Activated CD8-positive, alpha-beta T cell treated with anti-CD3 and anti-CD28 coated beads, Interleukin-2, amount 10 ng/mL, durations not matched to agents 7 days and 5 days (primary cell): ENCODE measurements at places on chromosomes 1 and 21. TPM values are rescaled to one million over a fixed set of nuclear protein-coding genes. Genes with fewer than 3 reads are reported as not detected.

The FAM78B gene
- total RNA-seq = 0.16 TPM

GRCh38 chr21:45601551-45601950, 42.0 kb upstream of the PCBP3 start:
- peaks cover 4% of the 10 kb centered on the region for H3K27me3 ChIP-seq
- DNase-seq = no peak
- H3K36me3 ChIP-seq = no peaks in the 10 kb centered on the region
- no peak overlapping the region for H3K27ac ChIP-seq
- H3K4me1 ChIP-seq = peaks cover 5% of the 10 kb centered on the region

The TRIM45 gene
- 0.44 TPM for total RNA-seq

GRCh38 chr1:156709757-156710489, 4.5 kb upstream of the CRABP2 start:
- no peaks in the 10 kb centered on the region for H3K36me3 ChIP-seq
- H3K27ac ChIP-seq = no peak overlapping the region
- no peak overlapping the region for H3K4me3 ChIP-seq
- DNase-seq = no peak

- H3K4me3 ChIP-seq = peak overlapping the region; percentile 80
- H3K36me3 ChIP-seq = no peaks in the 10 kb centered on the region
- H3K27me3 ChIP-seq = peaks cover 51% of the 10 kb centered on the region
- H3K27ac ChIP-seq = peak overlapping the region; percentile 25
- DNase-seq = no peak
These were observed 950 bp upstream of the INKA2 start for GRCh38 chr1:111739925-111740765.

- no peak for DNase-seq
- no peaks in the 10 kb centered on the region for H3K27me3 ChIP-seq
- H3K4me1 ChIP-seq = no peaks in the 10 kb centered on the region
- H3K36me3 ChIP-seq = no peaks in the 10 kb centered on the region
These were observed 62.0 kb downstream of the KCNK1 start for GRCh38 chr1:233675893-233676292.

GRCh38 chr1:24526940-24527542, 24.4 kb downstream of the RCAN3 start:
- peaks cover 21% of the 10 kb centered on the region for H3K4me1 ChIP-seq
- peaks cover 46% of the 10 kb centered on the region for H3K36me3 ChIP-seq
- H3K27me3 ChIP-seq = no peaks in the 10 kb centered on the region
- peak; percentile 63 for DNase-seq
- H3K27ac ChIP-seq = no peak overlapping the region
- H3K4me3 ChIP-seq = no peak overlapping the region

DNA sequence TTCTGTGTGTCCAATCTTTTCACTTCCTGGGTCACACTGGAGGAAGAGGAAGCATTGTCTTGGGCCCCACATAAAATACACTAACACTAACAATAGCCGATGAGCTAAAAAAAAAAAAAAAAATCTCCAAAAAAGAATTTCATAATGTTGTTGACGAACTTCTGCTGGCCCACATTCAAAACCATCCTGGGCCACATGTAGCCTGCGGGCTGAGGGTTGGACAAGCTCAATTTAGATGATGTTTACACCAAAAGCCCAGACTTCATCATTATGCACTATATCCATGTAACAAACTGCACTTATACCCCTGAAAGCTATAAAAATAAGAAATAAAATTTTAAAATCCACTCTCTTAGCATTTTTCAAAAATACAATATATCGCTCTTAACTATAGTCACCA, 187.8 kb upstream of the PTBP2 start:
- no peaks in the 10 kb centered on the region for H3K4me1 ChIP-seq
- H3K27me3 ChIP-seq = no peaks in the 10 kb centered on the region
- no peak for DNase-seq

DNA sequence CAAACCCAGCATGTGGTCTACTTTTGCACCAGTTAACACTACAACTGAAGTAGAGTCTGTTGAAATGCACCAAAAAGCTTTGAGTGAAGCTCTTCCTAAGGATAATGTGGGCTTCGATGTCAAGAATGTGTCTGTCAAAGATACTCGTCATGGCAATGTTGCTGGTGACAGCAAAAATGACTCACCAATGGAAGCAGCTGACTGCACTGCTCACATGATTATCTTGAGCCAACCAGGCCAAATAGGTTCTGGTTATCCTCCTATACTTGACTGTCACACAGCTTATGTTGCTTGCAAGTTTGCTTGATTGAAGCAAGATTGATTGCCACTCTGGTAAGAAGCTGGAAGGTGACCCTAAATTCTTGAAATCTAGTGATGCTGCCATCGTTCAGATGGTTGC, 85.2 kb downstream of the DENND1B start:
- no peaks in the 10 kb centered on the region for H3K27me3 ChIP-seq
- no peak for DNase-seq

The VCAM1 gene
- total RNA-seq = 0.11 TPM

GRCh38 chr1:58434181-58434580, 112.3 kb downstream of the OMA1 start:
- no peaks in the 10 kb centered on the region for H3K27me3 ChIP-seq
- no peaks in the 10 kb centered on the region for H3K36me3 ChIP-seq
- no peak overlapping the region for H3K27ac ChIP-seq
- no peaks in the 10 kb centered on the region for H3K4me1 ChIP-seq
- no peak overlapping the region for H3K4me3 ChIP-seq

GRCh38 chr1:119380304-119380703, 11.7 kb downstream of the HAO2 start:
- H3K27ac ChIP-seq = no peak overlapping the region
- H3K4me1 ChIP-seq = no peaks in the 10 kb centered on the region
- no peaks in the 10 kb centered on the region for H3K36me3 ChIP-seq
- H3K27me3 ChIP-seq = peaks cover 3% of the 10 kb centered on the region
- no peak overlapping the region for H3K4me3 ChIP-seq
- DNase-seq = no peak

The GPA33 gene
- total RNA-seq = 0.16 TPM

The GSTM2 gene
- total RNA-seq = 19.3 TPM

The LCE2C gene
- not detected for total RNA-seq

- H3K27me3 ChIP-seq = no peaks in the 10 kb centered on the region
- peaks cover 11% of the 10 kb centered on the region for H3K4me1 ChIP-seq
These were observed 177.2 kb downstream of the SMYD3 start for GRCh38 chr1:246329900-246330299.

GRCh38 chr1:53601867-53602775, 136.8 kb downstream of the GLIS1 start:
- H3K4me3 ChIP-seq = no peak overlapping the region
- no peaks in the 10 kb centered on the region for H3K36me3 ChIP-seq
- no peak overlapping the region for H3K27ac ChIP-seq
- peaks cover 12% of the 10 kb centered on the region for H3K4me1 ChIP-seq
- no peaks in the 10 kb centered on the region for H3K27me3 ChIP-seq

- no peaks in the 10 kb centered on the region for H3K27me3 ChIP-seq
- no peaks in the 10 kb centered on the region for H3K4me1 ChIP-seq
- no peaks in the 10 kb centered on the region for H3K36me3 ChIP-seq
- H3K27ac ChIP-seq = no peak overlapping the region
- DNase-seq = no peak
These were observed 132.9 kb upstream of the NRIP1 start for GRCh38 chr21:15197696-15198095.

The TENT5C gene
- total RNA-seq = 20.8 TPM

GRCh38 chr1:232655028-232655745, 25.3 kb upstream of the SIPA1L2 start:
- no peak overlapping the region for H3K4me3 ChIP-seq
- peaks cover 7% of the 10 kb centered on the region for H3K4me1 ChIP-seq
- peaks cover 37% of the 10 kb centered on the region for H3K27me3 ChIP-seq
- H3K36me3 ChIP-seq = no peaks in the 10 kb centered on the region
- H3K27ac ChIP-seq = no peak overlapping the region

DNA sequence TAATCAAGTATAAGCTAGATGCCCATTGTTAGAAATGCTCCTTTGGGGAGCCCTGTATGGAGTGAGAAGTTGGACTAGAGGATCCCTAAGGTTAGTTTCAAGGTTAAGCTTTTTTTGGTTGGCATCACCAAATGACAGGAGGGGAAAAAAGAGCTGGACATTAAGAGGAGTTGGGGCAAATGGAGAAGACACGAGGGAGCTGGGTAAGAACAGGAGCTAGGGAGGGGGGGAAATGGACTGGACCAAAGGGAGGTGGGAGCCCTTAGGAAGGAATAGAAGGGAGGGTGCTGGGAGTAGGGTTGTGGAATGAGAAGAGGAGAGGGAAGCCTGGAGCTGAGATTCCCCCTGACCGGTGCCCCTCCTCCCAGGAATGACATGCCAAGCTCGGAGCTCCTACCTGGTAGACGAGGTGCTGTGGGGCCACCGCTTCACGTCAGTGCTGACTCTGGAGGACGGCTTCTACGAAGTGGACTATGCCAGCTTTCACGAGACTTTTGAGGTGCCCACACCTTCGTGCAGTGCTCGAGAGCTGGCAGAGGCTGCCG, 5.9 kb downstream of the KCNJ9 start:
- H3K4me3 ChIP-seq = no peak overlapping the region
- H3K27ac ChIP-seq = no peak overlapping the region
- peaks cover 10% of the 10 kb centered on the region for H3K27me3 ChIP-seq
- peaks cover 12% of the 10 kb centered on the region for H3K4me1 ChIP-seq

DNA sequence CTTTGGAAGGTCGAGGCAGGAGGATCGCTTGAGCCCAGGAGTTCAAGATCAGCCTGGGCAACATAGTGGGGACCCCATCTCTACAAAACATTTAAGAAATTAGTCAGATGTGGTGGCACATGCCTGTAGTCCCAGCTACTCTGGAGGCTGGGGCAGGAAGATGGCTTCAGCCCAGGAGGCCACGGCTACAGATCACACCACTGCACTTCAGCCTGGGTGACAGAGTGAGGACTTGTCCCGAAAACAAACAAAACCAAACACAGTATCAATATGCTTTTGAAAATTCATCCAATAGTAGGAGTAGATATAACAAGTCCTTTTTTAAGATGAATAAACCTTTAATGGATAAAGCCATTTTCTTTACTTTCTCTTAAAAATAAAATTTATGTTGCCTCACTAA, 8.5 kb downstream of the APP start:
- no peak overlapping the region for H3K27ac ChIP-seq
- no peak overlapping the region for H3K4me3 ChIP-seq
- H3K4me1 ChIP-seq = peaks cover 8% of the 10 kb centered on the region
- peaks cover 5% of the 10 kb centered on the region for H3K27me3 ChIP-seq
- no peak for DNase-seq
- H3K36me3 ChIP-seq = no peaks in the 10 kb centered on the region

GRCh38 chr1:38015978-38016725, 3.6 kb downstream of the UTP11 start:
- peaks cover 46% of the 10 kb centered on the region for H3K36me3 ChIP-seq
- H3K4me3 ChIP-seq = no peak overlapping the region
- no peak overlapping the region for H3K27ac ChIP-seq
- peaks cover 38% of the 10 kb centered on the region for H3K4me1 ChIP-seq

- no peak overlapping the region for H3K27ac ChIP-seq
- no peaks in the 10 kb centered on the region for H3K36me3 ChIP-seq
- no peak for DNase-seq
- no peaks in the 10 kb centered on the region for H3K27me3 ChIP-seq
These were observed 9.6 kb downstream of the CLDN14 start for GRCh38 chr21:36470294-36470693.

The NCMAP gene
- 0.05 TPM for total RNA-seq

- H3K27ac ChIP-seq = peak overlapping the region; percentile 82
- peak overlapping the region; percentile 75 for H3K4me3 ChIP-seq
- DNase-seq = no peak
- H3K4me1 ChIP-seq = peaks cover 24% of the 10 kb centered on the region
These were observed 2.2 kb downstream of the SLC19A1 start for GRCh38 chr21:45539796-45540600.

DNA sequence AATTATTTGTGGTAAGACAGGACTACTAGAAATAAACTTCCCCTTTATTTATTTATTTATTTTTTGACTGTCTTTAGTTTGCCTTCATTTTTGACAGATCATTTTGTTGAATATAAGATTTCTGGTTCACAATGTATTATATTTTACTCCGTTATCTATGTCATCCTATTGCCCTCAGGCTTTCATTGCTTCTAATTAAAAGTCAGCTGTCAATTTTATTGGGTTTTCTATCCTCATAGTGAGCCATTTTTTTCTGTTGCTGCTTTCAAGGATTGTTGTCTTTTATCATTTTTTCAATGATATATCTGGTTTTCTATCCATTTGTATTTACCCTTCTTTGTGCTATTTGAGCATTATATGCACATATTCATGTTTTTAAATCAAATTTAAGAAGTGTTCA, 866.2 kb downstream of the LRRIQ3 start:
- H3K4me1 ChIP-seq = no peaks in the 10 kb centered on the region
- no peak for DNase-seq
- H3K27me3 ChIP-seq = no peaks in the 10 kb centered on the region

GRCh38 chr1:35592991-35593769, 20.1 kb downstream of the TFAP2E start:
- DNase-seq = no peak
- H3K27ac ChIP-seq = peak overlapping the region; percentile 65
- peaks cover 10% of the 10 kb centered on the region for H3K36me3 ChIP-seq
- no peaks in the 10 kb centered on the region for H3K27me3 ChIP-seq
- H3K4me3 ChIP-seq = no peak overlapping the region

GRCh38 chr1:214958486-214958885, 124.1 kb upstream of the KCNK2 start:
- no peak overlapping the region for H3K4me3 ChIP-seq
- DNase-seq = no peak
- no peaks in the 10 kb centered on the region for H3K27me3 ChIP-seq
- H3K27ac ChIP-seq = no peak overlapping the region
- H3K36me3 ChIP-seq = no peaks in the 10 kb centered on the region

The SUCO gene
- total RNA-seq = 38.4 TPM

DNA sequence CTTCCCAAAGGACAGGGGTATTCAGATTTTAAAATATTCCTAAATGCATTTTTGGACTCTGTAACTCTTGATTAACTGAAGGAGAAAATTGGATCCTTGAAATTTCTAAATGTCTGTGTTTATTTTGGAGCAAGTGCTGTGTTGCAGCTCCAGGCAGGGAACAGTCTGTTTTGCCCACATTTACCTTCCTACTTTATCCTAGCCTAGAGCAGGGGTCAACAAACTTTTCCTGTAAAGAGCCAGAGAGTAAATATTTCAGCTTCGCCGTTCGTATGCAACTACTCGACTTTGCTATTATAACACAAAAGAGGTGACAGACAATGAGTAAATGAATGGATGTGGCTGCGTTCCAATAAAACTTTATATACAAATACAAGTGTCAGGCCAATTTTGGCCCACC, 402.2 kb downstream of the GPATCH2 start:
- H3K27ac ChIP-seq = no peak overlapping the region
- no peak for DNase-seq
- H3K36me3 ChIP-seq = no peaks in the 10 kb centered on the region
- no peak overlapping the region for H3K4me3 ChIP-seq
- H3K27me3 ChIP-seq = no peaks in the 10 kb centered on the region

The ZNF695 gene
- total RNA-seq = 0.66 TPM
